Heart right ventricle (tissue), 16 donors: ENCODE measurements at places on chromosomes 4 and X.

- no peak for DNase-seq
Measured at GRCh38 chr4:1776521-1777161, 16.5 kb upstream of the FGFR3 start.

GRCh38 chrX:149074398-149074797 lies 430.7 kb downstream of the IDS start:
- DNase-seq = peak; percentile 25

DNA sequence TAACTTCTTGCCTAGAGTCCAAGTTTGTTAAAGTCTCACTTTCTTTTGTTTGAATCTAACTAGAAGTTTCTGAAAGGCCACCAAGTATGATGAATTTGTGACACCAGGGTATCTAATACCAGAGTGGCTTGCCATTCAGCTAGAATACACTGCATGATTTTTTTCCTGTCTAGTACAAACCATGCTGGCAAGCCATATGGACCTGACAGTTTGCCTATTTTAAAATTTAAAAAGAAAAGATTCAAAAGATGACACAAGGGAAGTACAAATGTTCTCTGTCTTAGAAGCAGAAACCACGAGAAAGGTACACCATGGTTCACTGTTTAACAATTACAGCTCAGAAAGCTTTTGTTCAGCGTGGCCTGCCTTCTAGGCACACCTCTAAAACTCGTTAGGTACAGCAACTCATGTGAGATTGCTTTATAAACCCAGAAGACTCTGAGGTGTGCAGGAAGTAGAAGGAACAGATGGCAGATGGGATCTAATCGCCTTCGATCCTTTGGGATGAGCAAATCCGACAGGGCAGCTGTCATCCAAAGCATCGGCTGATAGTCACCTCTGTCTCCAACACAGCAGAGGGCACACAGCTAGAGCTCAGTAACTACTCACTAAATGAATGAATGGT lies 35.4 kb upstream of the CENPU start:
- no peak for DNase-seq

- no peak for DNase-seq
Measured at GRCh38 chr4:3660086-3660927, 105.9 kb upstream of the ADRA2C start.

- DNase-seq = no peak
Measured at GRCh38 chrX:10617999-10618351, 2.4 kb downstream of the MID1 start.

DNA sequence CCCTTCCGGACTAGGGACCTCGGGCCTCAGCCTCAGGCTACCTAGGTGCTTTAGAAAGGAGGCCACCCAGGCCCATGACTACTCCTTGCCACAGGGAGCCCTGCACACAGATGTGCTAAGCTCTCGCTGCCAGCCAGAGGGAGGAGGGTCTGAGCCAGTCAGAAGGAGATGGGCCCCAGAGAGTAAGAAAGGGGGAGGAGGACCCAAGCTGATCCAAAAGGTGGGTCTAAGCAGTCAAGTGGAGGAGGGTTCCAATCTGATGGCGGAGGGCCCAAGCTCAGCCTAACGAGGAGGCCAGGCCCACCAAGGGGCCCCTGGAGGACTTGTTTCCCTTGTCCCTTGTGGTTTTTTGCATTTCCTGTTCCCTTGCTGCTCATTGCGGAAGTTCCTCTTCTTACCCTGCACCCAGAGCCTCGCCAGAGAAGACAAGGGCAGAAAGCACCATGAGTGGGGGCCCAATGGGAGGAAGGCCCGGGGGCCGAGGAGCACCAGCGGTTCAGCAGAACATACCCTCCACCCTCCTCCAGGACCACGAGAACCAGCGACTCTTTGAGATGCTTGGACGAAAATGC lies at the start of gene WAS:
Gene WAS, plus strand, starts transcription at position 389 of the 572 bp plus-strand sequence. Its CDS starts 55 bp downstream, at position 444.
- DNase-seq = no peak

- DNase-seq = no peak
Measured at GRCh38 chr4:23001478-23001877, 308.7 kb downstream of the GBA3 start.

DNA sequence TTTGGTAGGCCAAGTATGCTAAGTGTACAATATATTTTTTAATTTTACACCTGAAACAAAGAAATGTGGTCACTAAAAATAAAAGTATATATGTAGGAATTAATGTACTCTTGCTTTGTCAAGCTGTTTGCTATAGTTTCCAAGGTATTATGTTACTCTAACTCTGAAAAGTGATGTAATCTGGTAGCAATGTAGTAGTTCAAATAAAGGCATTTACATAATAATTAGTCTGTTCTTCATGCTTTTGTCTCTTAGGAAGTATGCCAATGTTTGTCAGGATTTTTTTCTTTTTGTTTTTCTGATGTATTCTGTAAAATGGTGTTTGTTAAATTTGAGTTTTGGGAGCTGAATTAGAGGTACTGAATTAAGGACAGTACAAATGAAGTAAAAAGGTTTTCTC lies 89.5 kb downstream of the PLS3 start:
- no peak for DNase-seq

GRCh38 chrX:148501386-148502066 lies 1.1 kb downstream of the AFF2 start:
- no peak for DNase-seq

DNA sequence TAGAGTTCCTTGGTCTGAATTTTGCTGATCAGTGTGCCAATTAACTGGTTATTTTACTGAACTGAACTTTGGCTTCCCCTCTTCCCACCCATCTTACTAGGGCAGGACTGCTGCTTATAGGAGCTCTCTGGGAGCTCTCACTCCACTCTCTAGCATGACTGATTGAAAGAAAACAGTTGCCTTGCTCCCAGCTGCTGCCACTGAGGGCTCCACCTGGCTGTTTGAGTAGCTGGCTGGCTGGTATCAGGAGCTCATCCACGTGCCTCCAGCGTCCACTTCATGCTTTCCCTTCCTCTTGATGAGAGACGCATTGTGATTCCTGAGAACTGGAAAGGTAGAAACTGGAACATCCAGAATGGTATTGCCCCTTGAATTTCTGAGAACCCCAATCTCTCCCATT lies 73.0 kb upstream of the KLHL13 start:
- DNase-seq = no peak

DNA sequence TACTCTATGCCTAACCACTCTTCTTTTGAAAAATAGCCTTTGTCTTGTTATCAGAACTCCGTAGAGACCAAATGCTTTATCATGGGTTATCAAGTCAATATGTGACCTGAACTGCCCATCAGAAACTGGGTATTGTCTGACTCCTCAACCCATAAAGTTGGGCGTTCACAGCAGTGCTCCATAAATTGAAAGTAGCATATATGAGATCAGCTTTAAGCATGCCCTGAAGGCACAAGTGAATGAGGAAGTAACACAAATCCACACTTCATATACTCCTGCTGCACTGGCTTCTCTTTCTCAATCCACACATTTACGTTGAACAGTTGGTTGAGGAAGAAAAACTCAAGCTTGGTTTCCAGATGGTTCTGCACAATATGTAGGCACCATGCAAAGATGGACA lies 1106.0 kb downstream of the STIM2 start:
- no peak for DNase-seq

DNA sequence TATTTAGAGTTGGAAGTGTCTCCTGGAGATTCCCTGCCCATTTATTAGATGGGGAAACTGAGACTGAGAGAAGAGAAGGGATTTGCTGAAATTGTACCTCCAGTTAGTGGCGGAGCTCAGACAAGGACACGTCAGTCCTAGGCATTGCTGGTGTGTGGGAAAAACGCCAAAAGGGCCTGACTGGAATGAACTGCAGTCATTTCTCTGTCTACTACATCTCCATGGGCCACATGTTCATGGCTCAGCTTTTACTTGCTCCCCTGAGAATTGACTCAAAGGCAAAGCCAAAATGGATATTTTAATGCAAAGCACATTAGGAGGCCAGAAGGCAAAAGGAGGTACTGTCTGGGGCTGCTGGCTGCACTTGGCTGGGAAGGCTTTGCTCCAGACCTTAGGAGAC lies 3.9 kb downstream of the TFDP3 start:
- no peak for DNase-seq

- no peak for DNase-seq
Measured at GRCh38 chr4:41610474-41610873, 72.5 kb downstream of the LIMCH1 start.

DNA sequence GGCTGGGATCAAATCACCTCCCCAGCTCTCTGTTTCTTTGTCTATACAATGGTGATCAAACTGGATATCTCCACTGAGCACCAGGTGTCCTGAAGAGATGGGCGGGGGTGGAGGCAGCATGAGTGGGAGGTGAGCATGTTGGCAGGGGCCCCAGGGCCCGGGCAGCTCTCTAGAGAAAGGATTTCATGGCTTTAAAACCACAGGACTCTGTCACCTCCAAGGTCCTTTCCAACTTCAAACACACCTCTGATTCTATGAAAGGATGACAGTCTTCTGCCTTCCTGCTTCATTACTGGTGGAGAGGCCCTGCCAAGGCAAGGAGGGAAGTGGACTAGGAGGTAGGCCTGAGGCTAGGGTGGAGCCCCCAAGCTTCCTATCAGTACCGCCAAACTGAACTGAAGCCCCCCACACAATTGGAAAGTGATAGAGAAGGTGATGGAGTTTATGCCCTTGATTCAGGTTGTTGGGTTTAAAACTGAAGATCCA lies 38.6 kb downstream of the TRIM2 start:
- DNase-seq = no peak

DNA sequence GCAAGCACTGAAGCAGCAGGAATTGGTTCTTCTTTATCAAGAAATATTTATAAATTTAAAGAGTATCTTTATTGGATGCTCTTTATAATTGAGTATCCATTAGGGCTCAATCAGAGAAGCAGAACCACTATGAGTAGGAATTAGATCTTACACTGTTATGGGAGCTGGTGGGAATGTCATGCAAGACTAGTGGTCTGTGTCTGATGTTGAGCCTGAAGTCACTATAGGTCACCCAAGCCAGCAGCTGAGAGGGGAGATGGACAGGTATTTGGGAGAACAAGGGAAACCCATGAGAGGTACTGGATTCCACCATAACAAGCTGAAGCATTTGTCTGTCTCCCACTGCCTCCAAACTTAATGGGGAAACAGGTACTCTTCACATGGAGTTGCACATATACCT lies 283.7 kb upstream of the BOD1L1 start:
- DNase-seq = no peak

DNA sequence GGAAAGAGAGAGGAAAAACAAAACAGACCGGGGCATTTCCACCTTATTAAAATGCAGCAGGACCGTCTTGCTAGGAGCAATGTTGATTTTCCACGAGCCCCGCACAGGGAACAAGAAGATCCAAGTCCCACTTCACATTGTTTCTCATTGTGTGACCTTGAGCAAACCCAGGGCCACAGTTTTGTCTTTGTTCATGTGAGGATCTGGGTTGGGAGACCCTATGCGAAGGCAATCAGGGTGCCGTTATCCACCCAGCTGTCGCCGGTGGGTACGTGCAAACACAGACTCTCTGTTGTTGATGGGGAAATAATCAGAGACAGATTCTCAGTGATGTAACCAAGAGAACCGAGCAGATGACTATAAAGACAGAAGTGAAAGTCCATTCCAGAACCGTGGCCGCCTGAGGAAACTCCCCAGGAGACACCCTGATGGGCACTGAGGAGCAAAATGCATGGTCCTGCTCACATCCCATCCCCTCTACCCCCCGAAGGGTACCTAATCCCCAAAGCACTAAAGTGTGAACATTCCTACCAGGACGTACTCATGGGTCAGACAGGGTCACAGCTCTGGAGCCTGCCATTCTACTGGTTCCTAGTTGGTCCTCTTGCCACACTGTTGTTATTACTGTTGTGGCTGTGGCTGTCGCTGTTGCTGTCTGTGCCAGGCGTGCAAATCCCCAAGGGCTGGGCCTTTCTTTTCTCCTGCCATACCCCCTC lies 102.7 kb upstream of the RBPJ start:
- peak; percentile 17 for DNase-seq

GRCh38 chr4:156193106-156193505 lies 239.4 kb upstream of the CTSO start:
- DNase-seq = no peak

GRCh38 chrX:116417214-116417613 lies 19.2 kb upstream of the SLC6A14 start:
- no peak for DNase-seq

DNA sequence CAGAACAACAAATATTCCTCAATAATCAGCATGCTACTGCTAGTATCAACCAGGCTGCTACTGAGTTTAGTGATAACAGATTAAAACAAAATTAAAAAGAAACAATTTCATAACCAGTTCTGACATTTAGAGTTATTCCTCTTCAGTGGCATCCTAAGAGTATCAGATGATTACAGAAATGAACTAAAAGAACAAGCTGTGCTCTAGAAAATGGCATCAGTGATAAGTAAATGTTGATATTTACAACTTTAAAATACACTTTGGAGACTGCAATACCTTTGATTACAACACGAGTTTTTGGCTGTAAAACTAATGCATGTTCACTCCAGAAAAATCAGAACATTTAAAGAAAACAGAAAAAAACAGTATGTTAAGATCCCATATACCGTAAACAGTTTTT lies 72.9 kb downstream of the ADGRA3 start:
- DNase-seq = no peak

DNA sequence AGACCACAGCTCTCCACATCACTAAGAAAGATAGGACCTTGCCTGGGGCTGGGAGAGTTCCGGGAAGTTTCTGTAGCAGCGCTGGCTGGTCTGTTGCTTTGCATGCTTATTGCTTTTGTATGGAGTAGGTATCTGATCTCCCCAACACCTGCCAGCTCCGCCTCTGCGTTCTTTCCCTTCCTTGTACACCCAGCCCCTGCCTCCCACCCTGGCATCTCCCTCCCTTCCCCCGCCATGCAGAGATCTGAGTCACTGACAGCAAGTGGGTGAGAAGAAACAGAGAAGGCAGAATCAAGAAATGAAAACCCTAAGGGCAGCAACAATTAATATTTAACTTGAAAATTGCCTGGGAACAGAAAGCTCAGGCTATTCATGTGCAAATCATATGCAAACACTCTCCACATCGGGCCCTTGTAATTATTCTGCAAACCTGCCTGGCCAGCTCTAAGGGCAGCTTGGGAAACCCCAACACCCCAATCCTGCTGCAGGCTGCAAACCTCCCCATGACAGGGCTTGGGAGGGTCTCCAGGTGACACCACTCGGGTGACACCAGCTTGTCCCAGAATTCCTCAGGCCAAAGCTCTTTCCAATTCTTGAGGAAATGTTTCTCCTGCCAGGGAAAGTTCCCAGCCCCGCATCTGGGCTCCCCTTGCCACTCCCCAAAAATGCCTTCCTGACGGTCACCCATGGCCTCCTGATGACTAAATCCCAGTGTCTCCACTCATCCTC lies 257.2 kb downstream of the FBXW7 start:
- no peak for DNase-seq

- no peak for DNase-seq
Measured at GRCh38 chr4:76562836-76563453, 127.9 kb downstream of the SHROOM3 start.

- DNase-seq = no peak
Measured at GRCh38 chr4:19577097-19577496, 674.6 kb upstream of the SLIT2 start.

- DNase-seq = no peak
Measured at GRCh38 chr4:156595041-156595440, 376.6 kb downstream of the PDGFC start.
